ENCODE measurements at places on chromosomes 2 and 18.

GRCh38 chr18:12861637-12862036, 22.4 kb downstream of the PTPN2 start:
- DNase-seq = no peak

- DNase-seq = no peak
These were observed 39.5 kb downstream of the ZNF519 start for GRCh38 chr18:14092625-14093306.

- DNase-seq = peak; percentile 23
These were observed 61.9 kb downstream of the PUM2 start for GRCh38 chr2:20288642-20289340.

DNA sequence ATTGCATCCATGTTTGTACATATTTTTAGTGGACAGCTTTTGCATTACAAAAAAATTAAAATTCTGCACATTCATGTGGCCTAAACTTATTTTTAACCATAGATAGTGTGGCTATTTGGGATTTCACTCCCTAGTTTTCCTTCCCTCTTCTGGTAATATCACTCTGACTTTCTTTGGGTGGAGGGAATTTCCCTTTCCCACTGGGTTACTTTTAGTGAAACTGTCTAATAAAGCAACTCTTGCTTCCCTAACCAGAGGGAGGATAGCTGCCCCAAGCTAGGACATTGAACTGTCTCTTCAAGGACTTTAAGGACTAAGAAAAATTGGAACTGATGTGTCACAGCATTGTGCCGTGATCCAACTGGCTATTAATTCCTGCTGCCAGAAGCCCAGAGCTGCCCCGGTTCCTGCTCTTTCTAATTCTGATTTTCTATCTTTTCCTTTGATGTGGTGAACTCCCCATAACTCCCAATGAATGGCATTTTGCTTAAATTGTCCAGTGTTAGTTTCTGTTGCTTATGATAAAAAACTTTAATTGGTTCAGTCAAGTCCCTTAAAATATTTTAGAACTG, 20.0 kb upstream of the EFR3B start:
- DNase-seq = no peak

GRCh38 chr2:169997140-169997887, 170.1 kb downstream of the UBR3 start:
- no peak for DNase-seq

DNA sequence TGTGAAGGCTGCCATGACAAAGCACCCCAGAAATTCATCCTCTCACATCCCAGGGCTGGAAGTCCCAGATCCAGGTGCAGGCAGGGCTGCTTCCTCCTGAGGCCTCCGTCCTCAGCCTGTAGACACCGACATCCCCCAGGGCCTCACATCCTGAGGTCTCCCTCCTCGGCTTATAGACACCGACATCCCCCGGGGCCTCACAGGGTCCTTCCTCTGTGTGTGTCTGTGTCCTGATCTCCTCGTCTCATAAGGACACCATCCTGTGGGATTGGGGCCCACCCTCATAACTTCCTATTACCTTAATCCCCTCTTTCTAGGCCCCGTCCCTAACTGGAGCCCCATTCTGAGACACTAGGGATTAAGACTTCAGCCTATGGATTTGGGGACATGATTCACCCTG, 92.0 kb upstream of the SNTG2 start:
- DNase-seq = no peak

DNA sequence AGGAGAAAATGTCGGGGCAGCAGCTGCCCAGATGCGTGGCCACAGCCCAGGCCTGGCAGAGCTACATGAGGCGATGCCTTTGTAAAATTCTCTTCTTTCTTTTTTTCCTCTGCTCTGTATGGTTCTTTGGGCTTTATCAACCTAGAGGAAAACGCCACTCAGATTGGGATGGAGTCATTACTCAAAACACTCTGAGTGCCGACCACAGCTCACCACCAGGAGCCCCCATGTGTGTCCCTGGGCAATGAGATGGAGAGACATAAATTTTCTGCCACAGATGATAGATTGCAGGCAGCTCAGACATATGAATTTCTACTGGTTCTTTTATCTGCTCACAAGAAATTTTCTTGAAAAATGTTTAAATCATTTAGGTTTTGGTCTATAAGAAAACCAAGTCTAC, 56.0 kb downstream of the PARD6G start:
- no peak for DNase-seq

DNA sequence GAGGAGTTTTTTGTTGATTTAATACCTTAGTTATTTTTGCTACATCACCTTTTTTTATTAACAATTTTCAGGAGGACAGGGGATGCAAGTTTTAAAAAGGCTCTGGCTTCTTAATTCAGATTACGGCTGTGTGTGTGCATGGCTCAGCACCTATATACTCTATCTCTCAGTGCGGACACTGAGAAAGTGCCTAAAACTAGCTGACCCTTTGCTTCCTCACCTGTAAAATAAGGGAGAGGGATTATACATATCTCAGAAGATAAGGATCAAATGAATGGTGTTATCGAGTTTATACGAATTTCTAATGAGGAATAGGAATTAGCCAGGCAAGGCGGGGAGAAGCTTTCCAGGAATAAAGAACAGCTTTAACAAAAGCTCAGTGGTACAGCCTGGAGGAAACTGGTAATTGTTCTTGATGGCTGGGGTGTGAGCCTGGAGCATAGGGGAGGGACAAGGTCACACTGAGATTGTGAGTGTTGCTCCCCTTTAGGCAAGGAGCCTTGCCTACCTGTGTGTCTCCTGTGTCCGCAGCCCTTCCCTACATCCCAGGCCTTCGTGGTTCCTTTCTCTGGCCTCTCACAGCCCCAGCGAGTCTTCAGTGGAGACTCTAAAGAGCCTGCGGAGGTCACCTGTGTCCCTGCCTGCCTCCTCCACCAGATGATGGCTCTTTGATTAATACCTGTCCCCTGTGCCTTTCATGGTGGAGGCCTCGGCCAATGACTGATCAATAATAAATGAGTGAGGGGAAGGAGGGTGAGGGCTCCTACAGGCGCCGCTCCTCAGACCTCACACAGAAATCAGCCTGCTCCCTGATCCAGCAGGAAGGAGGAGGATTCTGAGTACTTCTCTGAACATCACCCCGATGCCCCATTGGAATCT, 92.7 kb downstream of the DDX1 start:
- no peak for DNase-seq

DNA sequence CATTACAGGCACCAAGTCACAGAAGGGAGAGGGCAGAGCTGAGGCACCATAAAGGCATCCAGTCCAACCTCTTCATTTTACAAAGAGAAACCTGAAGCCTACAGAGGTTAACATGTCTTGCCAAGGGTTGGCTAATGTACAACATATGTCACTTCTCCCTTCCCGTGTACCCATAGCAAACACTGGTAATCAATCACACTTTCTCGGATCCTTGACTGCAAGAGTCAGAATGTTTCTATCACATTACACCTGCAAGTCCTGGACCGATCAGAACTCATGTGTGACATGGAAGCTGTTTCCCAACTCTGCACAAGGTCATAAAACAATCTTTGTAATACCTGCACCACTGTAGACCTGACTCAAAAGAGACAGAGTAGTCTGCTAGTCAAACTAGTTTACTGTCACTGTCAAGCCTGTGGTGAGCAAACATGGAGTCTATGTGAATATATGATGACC, 6.0 kb downstream of the ANKRD44 start:
- DNase-seq = no peak

GRCh38 chr2:178088774-178089270, 16.2 kb upstream of the PDE11A start:
- DNase-seq = no peak

DNA sequence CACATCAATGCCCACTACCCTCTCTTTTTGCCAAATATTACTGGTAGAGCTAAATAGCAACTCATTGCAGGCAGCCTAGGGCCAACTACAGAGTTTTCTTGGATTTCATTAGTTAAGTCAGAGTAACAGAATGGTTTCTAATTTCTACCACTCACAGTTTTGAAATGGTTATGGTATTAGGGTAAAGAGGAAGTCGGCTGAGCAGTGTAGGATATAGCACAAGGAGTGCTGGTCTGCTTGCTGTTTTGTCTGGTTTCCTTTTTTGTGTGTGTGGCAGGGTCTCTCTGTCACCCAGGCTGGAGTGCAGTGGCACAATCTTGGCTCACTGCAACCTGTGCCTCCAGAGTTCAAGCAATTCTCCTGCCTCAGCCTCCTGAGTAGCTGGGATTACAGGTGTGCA, 289.2 kb upstream of the CCDC68 start:
- DNase-seq = no peak

DNA sequence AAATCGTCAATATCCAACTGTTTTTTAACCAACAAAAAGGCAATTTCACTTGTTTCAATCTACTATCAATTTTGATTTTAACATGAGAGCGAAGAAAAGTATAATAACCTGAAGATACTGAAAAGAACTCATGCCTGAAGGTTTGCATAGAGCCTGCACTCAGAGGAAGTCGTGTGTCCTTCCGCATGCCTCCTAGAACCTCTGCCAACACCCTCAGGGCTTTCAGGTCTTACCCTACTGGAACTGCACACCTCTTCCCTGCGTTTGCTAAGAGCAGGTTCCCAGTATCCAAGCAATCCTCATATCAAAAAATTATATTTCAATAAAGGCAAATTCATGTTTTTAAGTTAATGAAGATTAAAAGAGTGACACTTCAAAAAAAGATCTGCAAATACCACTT, 74.7 kb downstream of the PIAS2 start:
- DNase-seq = no peak

GRCh38 chr18:58843688-58844035, 21.0 kb upstream of the ZNF532 start:
- no peak for DNase-seq

- no peak for DNase-seq
These were observed 90.7 kb downstream of the CRIM1 start for GRCh38 chr2:36446294-36446693.

- DNase-seq = no peak
These were observed 901.7 kb upstream of the LRRTM1 start for GRCh38 chr2:81206216-81206615.

DNA sequence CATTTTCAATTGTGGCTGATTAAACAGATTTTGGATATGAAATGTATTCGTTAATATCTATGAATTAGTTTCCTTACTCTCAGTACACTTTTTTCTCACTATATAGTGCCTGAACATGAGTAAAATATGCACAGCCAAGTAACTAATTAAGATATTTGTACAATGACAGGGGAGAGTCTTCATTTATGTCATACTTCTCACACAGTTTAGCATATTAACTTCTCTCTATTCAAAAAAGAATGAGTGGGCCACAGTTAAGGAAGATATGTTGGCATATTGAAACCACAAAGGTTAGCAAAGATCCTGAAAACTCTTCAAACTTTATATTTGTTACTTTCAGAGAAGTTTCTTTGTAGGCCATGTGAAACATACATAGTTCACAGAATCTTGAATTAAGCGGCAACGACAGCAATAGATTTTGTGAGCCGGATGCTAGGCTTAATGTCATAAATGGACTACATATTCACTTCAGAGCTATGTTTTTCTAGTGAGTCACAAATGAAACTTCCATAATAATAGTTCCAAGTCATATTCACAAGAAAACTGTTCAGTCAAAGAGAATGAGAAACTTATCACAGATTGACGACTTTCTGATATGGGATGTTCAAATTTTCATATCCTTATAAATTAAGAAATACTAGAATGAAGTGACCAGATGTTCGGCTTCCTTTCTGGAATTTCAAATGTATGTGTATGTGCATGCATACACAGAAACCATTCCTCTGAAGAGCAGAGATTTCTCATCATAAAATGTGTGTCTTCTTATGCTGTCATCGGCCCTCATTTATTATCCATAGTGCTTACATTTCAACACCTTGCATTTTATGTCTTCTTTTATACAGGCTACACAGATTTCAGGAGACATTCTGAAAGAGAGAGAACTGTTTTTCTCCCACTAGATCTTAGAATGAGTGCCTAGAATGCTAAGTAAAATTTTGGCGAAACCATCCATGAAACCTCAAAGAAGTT, 584.0 kb downstream of the SATB2 start:
- DNase-seq = peak; percentile 76

- no peak for DNase-seq
These were observed 3.8 kb downstream of the EMILIN1 start for GRCh38 chr2:27081984-27082772.

DNA sequence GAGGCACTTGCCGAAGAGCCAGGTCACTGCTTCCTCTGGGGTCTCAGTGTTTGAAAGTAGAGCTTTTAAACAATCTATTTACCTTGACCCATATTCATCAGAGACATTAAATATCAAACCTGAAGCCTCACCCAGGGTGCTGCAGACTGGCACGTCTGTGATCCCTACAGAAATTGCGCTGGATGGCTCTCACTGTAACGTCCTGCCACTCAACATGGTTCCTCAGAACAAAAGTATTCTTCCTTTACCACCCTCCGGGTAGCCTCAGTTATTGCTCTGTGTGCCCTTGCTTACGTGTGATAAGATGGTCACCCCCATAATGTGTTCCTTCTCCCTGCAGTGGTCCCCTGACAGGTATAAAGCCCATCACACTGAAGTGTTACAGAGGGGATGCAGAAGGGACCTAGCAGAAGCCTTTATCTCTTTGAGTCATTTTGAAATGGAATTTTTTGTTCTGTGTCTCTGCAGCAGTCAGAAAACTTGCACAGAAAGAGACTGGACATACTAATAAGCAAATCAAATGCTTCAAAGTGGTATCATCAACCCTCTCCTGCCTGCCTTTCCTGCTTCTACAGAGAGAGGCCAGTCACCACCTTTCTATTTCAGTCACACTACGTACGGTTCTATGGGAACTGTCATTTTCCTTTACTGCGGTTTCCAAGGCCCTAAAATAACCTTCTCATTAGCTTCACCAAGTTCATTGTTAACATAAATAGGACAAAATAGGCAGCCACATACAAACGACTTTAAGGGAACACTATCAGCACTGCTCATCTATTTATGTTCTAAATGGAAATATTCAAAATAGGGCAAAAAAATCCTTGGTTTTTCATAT, 86.8 kb downstream of the METTL8 start:
- DNase-seq = peak; percentile 56

DNA sequence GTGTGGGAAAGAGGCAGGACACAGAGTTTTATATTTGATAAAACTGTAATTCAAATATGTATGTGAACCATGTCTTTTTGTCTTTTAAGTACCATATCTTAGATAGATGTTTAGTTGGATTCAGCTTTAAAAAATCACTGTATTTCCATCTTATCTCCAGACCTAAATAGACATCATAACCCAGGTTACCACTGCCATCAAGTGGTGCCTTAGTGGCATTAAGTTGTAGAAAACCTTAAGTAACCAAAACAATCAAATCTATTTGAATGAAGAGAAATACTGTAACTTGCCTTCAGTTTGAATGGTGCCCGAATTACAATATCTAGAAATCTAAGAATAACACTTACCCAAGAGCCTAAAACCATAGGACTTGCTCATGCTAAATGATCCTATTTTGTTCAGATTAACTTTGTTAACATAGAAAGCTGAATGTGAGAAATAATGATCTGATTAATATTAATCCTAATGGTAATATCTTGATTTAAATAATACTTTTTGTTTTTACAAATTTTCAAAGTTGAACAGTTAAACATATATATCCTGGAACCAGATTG, 92.5 kb upstream of the MAP2 start:
- peak; percentile 30 for DNase-seq

- peak; percentile 31 for DNase-seq
These were observed 112.8 kb downstream of the UPP2 start for GRCh38 chr2:158214431-158214830.

Measured in astrocyte (in vitro differentiated cells and primary cell).